Stimulated activated CD8-positive, alpha-beta memory T cell treated with anti-CD3 and anti-CD28 coated beads, Interleukin-4, amount 100 ng/mL, for 4 hours (primary cell): ENCODE measurements at places on chromosomes 7 and 10.

DNA sequence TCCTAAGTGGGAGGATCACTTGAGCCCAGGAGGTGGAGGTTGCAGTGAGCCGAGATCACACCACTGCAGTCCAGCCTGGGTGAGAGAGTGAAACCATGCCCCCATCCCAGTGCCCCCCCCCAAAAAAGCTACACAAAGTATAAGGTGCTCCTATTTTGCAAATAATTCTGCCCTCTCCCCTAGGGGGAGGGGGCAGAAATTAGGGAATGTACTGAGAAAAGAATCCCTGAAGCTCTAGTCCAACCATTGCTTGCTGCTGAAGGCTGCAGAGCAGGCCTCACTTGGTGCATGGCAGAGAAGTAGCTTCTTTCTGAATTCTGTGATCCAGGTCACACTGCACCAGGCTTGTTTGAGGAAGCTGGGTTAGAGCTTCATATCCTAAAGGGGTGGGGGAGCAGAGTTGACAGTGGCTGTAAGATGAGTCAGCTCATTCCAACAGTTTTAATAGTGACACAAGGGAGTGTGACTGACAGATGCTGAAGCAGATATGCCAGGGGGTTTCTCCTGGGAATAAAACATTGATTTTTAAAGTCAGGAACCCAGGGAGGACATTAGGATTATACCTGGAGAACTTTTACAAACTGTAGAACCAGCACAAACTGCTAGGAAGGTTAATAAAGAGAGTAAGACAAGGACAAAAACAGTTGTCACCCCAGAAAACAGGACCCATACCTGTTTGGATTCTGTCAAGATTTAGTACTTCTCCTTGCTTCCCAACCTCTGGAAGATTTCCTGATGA lies 32.8 kb upstream of the STRIP2 start:
- DNase-seq, result no peak

- no peak for DNase-seq
These were observed 93.2 kb upstream of the KIF5B start for GRCh38 chr10:32149252-32149955.

- no peak for DNase-seq
These were observed 6.6 kb upstream of the MOGAT3 start for GRCh38 chr7:101207459-101207858.

DNA sequence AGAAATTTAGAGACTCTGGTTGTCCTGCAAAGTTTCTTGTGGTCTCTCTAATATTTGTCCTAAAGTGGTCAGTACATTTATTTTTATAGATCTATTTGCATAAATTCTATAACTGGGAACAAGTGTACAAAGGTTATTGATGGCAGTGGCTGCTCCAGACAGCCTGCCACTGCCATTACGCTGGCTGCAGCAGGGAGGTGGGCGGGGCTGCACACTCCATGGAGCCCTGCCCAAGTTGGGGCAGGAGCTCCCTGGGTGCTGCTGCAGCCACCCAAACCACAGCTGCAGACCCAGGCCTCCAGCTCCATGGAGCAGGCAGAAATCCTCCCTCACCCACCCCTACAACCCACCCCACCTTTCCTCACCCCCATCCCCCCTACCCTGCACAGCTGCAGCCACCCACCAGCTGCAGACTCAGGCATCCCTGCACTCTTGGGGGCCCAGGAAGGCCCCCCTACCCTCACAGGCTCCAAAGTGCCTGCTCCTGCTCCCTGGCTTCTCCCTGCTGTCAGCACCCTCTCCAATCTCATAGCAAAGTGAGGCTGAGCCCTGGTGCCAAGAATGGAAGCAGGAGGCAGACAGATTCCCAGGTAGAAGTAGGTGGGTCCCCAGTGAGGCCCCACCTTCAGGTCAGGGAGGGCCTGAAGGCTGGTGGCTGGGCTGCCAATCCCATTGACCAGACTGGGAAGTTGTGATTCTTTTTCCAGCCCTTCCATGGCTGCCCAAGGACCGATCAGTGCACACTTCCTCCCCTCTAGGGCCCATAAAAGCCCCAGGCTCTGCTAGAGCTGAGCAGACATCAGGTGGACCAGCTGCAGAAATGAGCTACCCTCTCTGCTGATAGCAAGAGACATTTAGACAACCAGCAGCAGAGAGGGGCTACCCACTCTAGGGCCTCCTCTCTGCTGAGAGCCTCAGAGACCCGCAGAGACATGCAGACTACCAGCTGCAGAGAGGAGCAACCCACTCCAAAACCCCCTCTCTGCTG lies 4.8 kb upstream of the CYP3A43 start:
- no peak for DNase-seq

GRCh38 chr7:103031781-103032180 lies 42.8 kb downstream of the FBXL13 start:
- no peak for DNase-seq

- no peak for DNase-seq
These were observed 10.7 kb downstream of the HIP1 start for GRCh38 chr7:75727881-75728593.

GRCh38 chr7:17622451-17622850 lies 317.8 kb downstream of the SNX13 start:
- no peak for DNase-seq

DNA sequence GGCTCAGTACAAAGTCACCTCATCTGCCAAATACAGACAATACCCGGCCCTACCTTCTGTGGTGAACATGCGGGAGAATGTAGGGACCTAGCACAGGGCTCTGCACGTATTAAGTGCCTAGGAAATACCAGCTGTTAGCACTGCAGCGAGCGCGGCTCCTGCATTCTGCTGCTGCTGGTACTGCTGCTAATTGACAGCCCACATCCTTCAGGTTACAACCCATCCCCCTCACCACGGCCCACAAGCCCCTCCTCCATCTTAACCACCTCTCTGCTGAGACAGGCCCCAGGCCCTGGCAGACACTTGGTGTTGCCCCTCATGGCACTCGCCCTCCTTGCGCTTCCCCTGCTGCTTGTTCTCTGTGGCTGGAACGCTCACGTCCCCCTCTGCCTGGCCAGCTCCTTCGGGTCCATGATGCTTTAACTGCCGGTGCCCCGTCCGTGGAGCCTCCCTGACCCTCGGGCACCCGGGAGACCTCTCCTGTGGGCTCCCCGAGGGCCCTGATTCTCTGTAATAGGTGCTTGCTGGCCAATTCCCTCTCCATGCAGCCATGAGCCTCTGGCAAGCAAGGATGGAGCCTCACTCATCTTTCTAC lies 53.3 kb upstream of the LOXL4 start:
- no peak for DNase-seq

- DNase-seq, result no peak
These were observed 9.3 kb downstream of the TMEM248 start for GRCh38 chr7:66930341-66930740.

- no peak for DNase-seq
These were observed 275.5 kb downstream of the FGFR2 start for GRCh38 chr10:121322776-121323175.

DNA sequence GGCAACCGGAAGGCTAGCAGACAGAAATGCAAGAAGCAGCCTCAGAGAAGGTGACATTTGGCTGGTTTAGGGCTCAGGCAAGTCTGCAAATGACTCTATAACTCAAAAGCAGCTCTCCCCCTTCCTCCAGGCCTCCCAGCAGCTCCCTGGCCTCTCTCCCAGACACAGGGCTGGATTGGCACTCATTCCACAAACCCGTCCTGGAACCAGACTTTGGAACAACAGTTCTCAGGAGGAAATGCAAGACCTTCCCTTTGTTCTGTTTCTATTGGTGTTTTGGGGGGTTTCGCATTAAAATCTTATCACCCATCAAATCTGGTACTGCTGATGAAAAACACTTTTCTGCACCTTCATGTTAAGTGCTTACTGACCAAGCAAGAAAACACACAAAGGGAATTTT lies 40.3 kb upstream of the EFCAB10 start:
- no peak for DNase-seq

DNA sequence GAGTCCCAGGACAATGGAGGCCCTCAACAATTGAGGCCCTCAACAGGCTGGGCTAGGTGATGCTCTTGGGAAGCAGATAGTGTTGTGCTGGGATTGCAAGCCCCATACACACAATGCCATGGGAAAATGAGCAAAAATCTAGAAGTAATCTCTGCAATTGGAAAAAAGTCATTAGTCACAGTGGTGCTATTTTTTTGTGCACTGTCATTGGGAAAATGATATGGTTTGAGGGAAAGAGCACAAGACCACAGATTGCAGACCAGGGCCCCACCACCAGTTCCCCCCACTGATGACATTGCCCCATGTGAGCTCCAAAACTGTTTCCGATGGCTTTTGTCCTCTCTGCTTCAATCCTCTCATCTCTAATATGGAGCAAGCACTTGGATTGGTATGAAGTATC lies 1.9 kb downstream of the KCTD7 start:
- DNase-seq, result no peak

DNA sequence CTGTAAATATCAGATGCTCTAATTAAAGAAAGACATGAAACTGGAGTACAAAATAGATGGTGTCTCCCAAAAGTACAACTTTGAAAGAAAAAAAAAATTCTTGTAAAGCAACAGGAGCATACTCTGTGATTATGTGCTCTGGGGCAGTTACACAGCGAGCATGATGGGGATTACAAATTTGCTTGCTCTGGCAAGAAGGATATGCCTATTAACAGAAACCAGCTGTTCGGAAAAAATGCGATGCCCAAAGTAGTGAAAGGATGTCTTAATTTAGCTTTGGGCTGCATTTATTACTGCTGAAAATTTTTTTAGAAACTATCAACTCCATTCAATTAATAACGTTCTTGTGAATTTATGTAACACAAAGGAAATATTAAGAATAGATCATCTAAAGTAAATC lies 256.9 kb upstream of the TPK1 start:
- no peak for DNase-seq

DNA sequence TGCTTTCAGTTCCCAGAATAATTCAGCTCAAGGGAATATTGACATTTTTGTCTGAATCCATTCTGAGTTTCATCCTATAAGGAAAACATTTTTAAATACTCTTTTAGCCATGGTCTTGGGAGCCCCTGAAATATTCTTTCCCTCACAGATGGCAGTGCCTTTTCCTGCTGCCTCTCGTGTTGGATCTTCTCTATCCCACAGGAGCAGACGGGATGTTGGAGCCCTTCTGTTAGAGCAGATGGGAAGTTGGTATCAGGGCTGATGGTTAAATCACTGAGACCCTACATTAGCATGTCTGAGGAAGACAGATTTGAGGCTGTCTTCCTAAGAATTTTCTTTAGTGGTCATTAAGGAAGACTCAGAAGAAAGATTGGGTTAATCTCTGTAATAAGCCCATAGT lies 737.8 kb downstream of the LRMDA start:
- DNase-seq, result no peak

- no peak for DNase-seq
These were observed 38.7 kb downstream of the RASGEF1A start for GRCh38 chr10:43227911-43228782.

DNA sequence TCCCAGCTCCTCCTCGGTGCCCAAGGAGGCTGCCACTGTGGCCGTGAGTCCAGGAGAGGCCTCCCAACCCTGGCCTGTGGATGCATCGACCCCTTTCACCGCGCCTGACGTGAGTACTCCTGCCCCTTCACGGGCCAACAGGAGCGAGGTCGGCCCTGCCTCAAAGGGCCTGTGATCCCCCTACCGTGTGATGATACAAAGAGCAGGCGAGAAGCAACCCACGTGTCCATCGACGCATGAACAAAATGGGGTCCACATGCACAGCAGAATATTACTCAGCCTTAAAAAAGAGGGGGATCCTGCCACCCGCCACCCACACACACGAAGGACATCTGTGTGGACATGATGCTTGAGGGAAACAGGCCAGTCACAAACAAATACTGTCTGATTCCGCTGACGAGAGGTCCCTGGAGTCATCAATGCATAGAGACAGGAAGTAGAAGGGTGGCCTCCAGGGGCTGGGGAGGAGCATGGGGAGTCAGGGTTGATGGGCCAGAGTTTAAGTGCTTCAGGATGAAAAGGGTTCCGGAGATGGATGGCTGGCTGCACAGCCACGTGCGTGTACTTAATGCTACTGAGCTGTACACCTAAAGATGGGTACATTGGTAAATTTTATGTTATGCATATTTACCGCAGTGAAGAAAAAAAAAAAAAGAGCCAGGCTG lies 151.9 kb downstream of the PRKAG2 start:
- DNase-seq, result no peak

- no peak for DNase-seq
These were observed 227.5 kb downstream of the WDR11 start for GRCh38 chr10:121078672-121079102.

DNA sequence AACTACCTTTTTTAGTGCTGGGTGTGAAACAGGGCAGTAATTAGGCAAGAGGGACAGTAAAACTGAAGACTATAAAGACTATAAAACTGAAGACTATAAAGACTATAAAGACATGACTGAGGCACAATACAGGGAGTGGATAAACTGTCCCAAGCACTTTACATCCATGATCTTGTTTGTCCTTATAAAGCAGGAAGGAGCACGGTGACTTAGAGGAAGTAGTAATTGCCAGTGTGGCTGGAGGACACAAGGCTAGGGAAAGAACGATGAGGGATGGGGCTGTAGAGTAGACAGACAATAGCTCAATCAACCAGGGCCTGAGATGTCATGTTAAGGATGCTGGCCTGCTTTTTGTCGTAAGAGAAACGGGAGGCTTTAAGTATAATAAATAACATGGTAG lies 26.0 kb downstream of the DNAJC12 start:
- DNase-seq, result no peak

DNA sequence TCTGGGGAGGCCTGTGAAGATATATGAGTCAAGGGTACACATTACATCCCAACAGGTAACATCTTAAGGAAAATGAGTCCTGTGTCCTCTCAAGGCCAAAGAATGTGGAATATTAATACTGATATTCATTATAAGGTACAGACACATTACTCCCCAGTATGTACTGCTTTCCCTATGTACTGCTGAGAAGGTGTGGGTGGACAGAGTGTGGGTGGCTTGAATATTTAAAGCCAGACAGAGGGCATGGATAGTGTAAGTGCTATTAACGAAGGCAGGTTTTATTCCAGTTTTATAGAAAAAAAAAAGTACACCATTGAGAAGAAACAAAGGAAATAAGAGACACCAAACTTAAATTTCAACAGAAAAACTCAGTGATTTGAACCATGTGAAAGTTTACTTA lies 1054.4 kb downstream of the XPNPEP1 start:
- DNase-seq, result no peak

DNA sequence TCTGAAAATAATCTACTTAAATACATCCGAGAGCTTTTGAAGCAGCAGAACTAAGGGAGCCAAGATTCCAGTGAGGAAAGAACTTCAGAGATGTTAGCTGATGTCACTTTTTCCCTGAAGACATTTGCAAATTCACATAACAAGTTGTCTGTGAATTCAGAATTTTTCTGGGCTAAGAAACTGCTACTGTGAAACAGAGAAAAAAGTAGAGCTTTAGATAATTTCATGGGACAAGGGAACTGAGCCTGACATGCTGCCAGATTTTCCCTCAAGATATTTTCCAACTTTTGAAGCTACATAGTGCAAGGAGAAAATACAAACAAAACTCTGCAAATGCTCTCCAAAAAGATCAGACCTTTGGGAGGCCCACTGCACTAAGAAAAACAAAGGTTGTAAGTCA lies 484.2 kb downstream of the ANKRD7 start:
- DNase-seq, result no peak

GRCh38 chr10:8050556-8051108 lies 3.9 kb upstream of the GATA3 start:
- no peak for DNase-seq

GRCh38 chr7:47649919-47650318 lies 68.0 kb upstream of the TNS3 start:
- DNase-seq, result no peak
